Anterior cingulate cortex (tissue), 58 donors: ENCODE measurements at places on chromosomes 12 and 14.

- DNase-seq = no peak
Observed at GRCh38 chr12:58513852-58514251, 406.5 kb downstream of the LRIG3 start.

DNA sequence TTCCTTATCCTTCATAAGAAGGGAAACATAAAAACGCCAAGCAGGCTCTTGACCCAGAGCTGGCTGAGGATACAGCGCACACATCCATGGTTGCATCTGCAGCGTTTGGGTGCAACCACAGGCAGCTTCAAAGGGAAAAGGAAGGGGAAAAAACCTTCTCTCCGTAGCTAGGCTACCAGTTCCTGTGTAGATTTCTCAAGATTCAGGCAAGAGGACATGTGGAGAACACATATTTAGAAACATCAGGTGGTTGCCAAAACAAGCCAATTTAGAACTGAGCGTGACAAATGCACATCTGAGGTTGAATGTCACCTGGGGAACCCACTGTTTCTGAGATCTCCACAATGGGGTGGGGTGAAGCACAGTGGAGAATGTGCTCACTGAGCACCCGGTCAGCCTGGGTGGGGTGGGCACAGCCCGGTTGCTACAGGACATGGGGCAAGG is 78.3 kb upstream of the BDKRB2 start:
- DNase-seq = no peak

- DNase-seq = no peak
Observed at GRCh38 chr14:23058654-23059504, 1.6 kb upstream of the CDH24 start.

DNA sequence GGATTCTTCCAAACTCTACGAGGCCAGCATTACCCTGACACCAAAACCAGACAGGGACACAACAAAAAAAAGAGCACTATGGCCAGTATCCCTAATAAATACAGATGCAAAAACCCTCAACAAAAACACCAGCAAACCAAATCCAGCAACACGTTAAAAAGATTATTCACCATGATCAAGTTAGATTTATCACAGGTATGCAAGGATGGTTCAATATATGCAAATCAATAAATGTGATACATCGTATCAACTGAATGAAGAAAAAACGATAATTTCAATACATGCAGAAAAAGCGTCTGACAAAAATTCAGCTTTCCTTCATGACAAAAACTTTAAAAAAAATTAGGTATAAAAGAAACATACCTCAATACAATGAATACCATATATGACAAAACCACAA is 99.9 kb downstream of the CEP83 start:
- no peak for DNase-seq

DNA sequence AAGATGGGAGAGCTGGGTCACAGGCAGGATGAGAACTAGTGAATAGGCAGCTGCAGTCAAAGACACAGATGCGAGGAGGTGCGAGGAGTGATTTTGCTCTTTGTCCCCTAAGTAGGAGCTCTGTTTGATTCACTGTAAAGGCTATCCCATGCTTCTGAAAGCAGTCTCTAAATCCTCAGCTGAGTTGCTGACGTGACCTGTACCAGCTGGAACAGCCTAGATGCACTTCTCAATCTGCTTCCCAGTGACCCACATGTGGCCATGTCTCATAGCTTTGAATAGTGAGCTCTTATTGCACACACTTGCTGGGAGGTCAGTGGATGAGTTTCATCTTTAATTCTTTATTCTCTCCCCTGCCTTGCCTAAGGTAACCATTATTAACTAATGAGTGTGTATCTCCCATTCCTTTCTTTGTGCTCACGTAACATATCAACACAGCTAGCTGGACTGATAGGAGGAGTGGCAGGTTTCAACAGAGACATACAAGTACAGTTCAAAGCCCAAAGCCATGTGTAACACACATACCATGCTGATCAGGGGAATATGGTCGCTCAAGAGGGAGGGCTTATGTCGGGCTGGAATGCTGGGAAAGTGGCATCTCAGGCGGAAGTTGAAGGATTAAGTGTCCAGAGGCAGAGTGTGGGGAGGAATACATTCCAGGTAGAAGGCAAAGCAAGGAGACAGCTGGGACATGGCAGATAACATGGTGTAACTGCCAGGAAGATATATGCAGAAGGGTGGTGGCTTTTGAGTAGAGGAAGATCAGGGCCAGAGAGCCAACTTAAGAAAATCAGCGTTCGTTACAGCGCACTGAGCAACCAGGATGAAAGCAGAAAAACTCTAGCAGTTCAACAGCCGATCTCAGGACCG is 15.4 kb upstream of the YY1 start:
- no peak for DNase-seq

- DNase-seq = no peak
Observed at GRCh38 chr12:870378-870777, 79.1 kb downstream of the RAD52 start.

DNA sequence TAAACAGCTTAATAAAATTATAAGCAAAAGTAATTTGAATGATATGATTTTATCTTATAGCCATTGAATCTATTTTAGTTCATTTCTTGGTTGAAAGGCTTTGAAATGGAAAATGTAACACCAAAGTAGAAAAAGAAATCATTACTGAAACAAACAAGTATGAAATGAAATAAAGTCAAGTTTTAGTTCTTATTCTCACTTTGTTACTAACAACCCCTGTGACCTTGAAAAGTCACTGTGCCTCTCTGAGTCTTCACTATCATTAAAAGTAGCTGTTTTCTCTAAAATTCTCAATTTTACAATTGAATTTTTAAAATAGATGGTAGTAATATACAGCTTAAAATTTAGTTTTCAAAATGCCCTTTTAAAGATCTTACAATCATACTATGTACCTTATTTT is 32.4 kb upstream of the SLC17A8 start:
- no peak for DNase-seq

DNA sequence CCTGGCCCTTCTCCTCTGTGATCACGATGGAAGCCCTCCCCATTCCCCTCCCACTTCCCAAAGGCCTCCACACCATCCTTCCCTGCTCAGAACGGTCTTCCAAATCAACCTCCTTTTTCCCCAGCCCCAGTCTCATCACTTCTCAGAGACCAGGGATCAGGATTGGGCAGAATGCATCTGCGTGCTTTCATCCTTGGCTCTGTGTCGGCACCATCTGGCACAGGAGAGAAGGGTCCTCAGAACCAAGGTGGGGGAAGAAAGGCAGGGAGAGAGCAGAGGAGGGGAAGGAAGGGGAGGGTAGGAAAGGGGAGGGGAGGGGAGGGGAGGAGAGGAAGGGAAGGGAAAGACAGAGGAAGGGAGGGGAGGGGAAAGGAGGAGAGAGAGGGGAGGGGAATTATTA is 52.4 kb upstream of the FICD start:
- no peak for DNase-seq

- no peak for DNase-seq
Observed at GRCh38 chr12:96402061-96402460, 1.8 kb upstream of the CDK17 start.
